ENCODE measurements at places on chromosomes 13 and 19. TPM values are rescaled to one million over a fixed set of nuclear protein-coding genes. Genes with fewer than 3 reads are reported as not detected.

TMEM59L gene
- 34.5 TPM for total RNA-seq

GRCh38 chr19:6374161-6374709, 1.5 kb downstream of the PSPN start:
- DNase-seq, result no peak

DNA sequence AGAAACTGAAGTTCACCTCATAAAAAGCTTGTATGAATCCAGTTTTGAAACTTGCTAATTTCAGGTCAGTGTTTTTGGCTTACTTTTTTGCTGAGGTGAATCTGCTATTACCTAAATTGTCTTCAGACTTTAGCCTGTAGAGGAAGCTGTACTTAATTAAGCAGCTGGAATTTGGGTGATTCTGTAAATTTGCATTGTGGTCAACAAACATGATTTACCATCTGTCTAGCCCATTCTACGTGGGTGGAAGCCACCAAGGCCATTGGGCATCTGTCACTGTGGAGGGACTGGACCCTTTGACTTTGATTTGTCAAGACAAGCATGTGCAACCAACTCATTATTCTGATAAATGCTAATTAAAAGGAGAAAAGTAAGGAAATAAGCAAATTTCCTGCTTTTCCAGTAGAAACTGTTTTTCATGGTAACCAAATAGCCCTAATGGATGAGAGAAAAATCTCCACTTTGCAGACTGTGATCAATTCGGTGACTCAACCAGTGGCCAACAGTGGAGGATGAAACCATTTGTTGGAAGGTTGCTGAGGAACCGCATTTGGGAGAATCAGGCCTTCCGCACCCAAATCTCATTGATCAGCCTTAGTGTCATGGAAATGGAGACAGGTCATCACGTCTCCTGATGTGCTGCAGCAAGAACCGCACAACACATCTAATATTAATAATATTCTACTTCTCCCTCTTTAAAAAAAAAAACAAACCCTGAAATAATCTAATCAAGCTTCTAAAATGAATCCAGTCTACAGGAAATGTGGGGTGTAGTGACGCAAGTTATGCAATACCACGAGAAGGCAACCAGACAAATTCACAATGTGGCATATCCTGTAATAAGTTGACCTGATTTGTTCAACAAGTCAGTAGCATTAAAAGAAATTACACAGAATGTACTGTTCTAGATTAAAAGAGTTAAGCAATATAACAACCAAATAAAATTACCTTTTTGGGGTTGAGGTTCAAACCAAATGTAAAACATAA, 54.3 kb downstream of the GARRE1 start:
- no peak for DNase-seq

- no peak for DNase-seq
Observed at GRCh38 chr19:10830370-10830769, 5.6 kb downstream of the TMED1 start.

GRCh38 chr19:47404334-47405196, 14.8 kb downstream of the MEIS3 start:
- no peak for DNase-seq

DNA sequence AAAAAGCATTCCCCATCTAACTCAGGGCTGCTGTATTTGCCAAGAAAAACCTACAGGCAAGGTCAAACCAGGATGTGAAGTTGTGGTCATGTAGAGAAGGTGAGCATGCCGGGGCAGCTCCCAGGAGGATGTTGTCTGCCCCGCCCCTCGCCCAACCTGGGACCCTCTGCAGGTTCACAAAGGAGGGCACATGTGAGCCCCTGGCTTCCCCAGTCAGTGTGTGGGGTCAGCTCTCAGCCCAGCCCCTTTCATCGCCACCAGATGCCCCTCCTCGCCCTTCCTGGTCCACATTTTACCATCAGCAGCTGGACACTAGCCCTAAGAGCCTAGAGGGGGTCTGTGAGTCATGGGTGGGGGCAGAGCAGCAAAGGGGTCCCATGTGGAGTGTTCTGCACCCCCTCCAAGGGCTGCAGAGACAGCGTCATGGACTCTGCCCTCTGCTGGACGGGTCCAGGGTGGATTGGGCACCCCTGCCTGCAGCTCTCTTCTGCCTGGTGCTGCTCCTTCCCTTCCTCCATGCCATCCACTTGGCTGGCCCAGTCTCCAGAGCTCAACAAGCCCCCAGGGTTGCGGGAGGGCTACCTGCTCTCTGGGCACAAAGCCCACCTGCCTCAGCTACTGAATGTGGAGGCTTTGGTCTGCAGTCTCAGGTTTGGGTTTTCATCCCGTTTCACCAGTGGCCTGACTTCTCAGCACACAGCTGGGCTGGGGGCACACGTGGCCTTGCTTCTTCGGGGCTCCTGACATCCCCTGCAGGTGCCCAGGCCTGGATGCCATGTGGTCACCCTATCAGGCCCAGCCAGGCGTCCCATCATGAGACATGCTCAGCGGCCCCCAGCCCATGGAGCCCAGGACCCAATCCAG, 3.7 kb downstream of the PLEKHF1 start:
- no peak for DNase-seq

- no peak for DNase-seq
Observed at GRCh38 chr13:113431171-113431570, 22.1 kb downstream of the ADPRHL1 start.

GRCh38 chr13:34879851-34880250, 62.2 kb upstream of the NBEA start:
- no peak for DNase-seq
